Stimulated activated CD8-positive, alpha-beta memory T cell treated with anti-CD3 and anti-CD28 coated beads, Interleukin-15, amount 100 ng/mL, for 24 hours (primary cell): ENCODE measurements at places on chromosomes 3 and 15.

GRCh38 chr3:53044711-53045517 lies 959 bp downstream of the SFMBT1 start:
- peak; percentile 29 for DNase-seq

DNA sequence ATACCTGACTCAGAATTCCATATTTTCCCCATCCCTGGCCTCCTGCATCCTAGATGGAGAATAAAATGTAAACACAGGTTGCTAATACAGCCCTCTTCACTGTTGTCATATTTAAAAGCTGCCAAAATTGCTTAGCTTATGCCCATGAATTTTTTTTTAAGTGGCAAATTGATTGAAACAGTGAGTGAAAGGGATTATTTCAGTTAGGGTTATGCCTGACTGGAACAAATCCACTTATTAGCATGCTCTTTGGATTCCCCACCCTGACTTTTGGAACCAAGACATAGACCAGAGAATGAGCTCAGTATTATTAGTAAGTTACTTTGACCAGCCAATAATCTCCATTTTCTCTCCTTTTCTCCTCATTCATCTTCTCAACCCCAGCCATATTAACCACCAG lies 244.7 kb downstream of the FEZF2 start:
- no peak for DNase-seq

- DNase-seq, result no peak
Observed at GRCh38 chr3:197266331-197266730, 32.1 kb downstream of the DLG1 start.

- no peak for DNase-seq
Observed at GRCh38 chr3:159832024-159832423, 156.6 kb upstream of the IL12A start.

DNA sequence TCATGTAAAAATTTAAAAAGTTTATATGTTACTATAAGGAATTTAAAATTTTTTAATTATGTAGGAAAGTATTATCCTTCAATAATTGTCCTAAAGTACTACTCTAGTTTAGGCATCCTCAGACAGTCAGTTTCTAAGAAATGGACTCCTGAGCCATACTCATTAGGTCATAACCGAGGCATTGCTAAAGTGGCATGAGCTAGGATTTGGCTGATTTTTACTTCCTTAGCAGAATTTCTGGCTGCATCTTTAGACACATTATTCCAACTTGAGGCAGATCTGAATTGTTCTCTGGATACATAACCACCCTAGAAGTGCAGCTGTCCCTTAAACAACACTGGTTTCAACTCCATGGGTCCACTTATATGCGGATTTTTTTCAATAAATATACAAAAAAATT lies 38.3 kb downstream of the IFT57 start:
- DNase-seq, result no peak

GRCh38 chr3:20013396-20013795 lies 1.3 kb upstream of the PP2D1 start:
- DNase-seq, result no peak

- DNase-seq, result no peak
Observed at GRCh38 chr3:123672429-123673146, 87.7 kb upstream of the HACD2 start.

GRCh38 chr3:148711981-148712666 lies 14.4 kb downstream of the AGTR1 start:
- DNase-seq, result no peak

- no peak for DNase-seq
Observed at GRCh38 chr3:61381745-61382392, 130.6 kb upstream of the FHIT start.

DNA sequence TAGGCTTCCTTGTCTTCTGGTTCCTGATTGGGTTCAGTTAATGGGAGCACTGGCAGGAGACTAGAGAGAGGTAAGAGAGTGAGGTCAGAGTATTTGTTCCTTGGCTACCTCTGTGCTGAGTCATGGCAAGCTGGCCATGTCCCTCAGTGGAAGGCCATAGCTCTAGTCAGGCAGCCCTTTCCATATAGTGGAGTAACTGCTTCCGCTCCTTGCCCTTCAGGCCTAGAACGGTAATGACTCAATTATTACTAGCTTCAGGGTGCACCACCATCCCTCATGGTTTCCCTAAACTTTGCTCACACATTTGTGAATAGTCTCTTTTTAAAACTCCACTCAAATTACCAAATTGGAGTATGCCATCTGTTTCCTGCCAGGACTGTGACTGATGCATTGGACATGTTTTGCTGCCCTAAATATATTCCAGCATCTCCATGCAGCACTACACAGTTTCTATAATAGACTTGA lies 10.5 kb upstream of the ANO10 start:
- DNase-seq, result no peak

DNA sequence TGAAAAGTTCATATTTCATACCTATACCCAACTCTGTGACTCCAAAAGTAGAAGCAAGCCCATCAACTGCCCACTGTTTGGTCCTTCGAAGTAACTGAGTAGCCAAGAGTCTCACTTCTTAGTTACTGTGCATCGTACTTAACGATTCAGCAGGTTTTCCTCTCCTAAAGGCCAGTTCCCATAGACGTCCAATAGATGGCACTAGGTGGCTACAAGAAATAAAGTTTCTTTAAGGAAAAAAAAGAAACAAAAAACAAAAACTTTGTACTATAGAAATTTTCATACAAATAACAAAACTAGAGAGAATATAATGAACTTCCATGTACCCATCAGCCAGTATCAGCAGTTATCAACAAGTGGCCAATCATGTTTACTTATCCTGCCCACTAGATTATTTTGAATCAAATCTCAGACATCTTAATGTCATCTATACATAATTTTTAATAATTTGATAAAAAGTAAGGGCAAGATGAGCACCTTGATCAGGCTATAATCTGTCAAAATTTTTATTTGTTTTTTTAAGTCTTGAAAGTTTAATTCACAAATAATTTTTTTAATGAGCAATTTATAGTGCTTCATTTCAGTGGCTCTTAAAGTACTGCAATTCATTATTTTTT lies 63.8 kb upstream of the ACP3 start:
- no peak for DNase-seq

GRCh38 chr15:35535365-35535916 lies 10.5 kb downstream of the DPH6 start:
- DNase-seq, result no peak

DNA sequence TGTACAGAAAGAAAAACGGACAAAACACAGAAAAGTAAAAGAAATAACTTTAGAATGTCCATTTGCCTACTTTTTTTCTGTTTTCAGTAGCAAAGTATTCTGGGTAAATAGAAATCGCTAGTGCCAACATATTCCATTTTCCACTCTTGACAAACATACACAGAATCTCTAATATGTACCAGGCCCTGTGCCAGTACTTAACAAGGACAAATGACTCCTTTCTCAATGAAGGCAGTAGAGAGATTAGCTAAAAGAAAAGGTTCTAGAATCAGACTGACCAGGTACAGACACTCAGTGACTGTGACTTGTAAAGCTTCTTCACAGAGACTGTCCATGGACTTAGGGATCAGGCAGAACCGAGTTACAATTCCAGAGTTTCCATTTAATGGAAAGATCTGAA lies 165.8 kb upstream of the STAC start:
- no peak for DNase-seq

GRCh38 chr3:123816673-123817207 lies 67.4 kb downstream of the MYLK start:
- no peak for DNase-seq
